ENCODE measurements at places on chromosomes 4 and X. TPM values are rescaled to one million over a fixed set of nuclear protein-coding genes. Genes with fewer than 3 reads are reported as not detected.

The NMU gene
- not detected for total RNA-seq

The GABRG1 gene
- total RNA-seq: not detected

The L1CAM gene
- total RNA-seq: 1.1 TPM

The S100G gene
- not detected for total RNA-seq

The DCAF12L1 gene
- total RNA-seq: not detected

The MAGEA3 gene
- not detected for total RNA-seq

The RIPPLY1 gene
- not detected for total RNA-seq

The PAGE5 gene
- not detected for total RNA-seq

The BEND4 gene
- total RNA-seq: 0.09 TPM

The BTC gene
- total RNA-seq: not detected

The VSIG4 gene
- total RNA-seq: not detected

The FRMD7 gene
- total RNA-seq: not detected

The CENPVL1 gene
- not detected for total RNA-seq

The MAGEE1 gene
- total RNA-seq: 4.5 TPM

The FGB gene
- total RNA-seq: not detected

The DUSP21 gene
- total RNA-seq: not detected

The CT55 gene
- not detected for total RNA-seq

The CT83 gene
- total RNA-seq: not detected

The GLUD2 gene
- not detected for total RNA-seq

The RHOXF2 gene
- total RNA-seq: not detected

The PCSK1N gene
- total RNA-seq: 2.7 TPM

The APLN gene
- 2.0 TPM for total RNA-seq

The DMRTC1B gene
- 0.21 TPM for total RNA-seq

The ADH4 gene
- total RNA-seq: not detected

The PPP1R3F gene
- total RNA-seq: 5.3 TPM

The PAGE2B gene
- 1.3 TPM for total RNA-seq

The PPP1R2C gene
- not detected for total RNA-seq

The IL21 gene
- 40.1 TPM for total RNA-seq

The HSFX1 gene
- total RNA-seq: 0.11 TPM
